Epithelial cell of umbilical artery (primary cell): ENCODE measurements at places on chromosomes 7 and 10. TPM values are rescaled to one million over a fixed set of nuclear protein-coding genes. Genes with fewer than 3 reads are reported as not detected.

The ADIRF gene
- total RNA-seq: 12.0 TPM in 1 of 2 replicates, not detected in the other

The CACNA2D1 gene
- total RNA-seq: 54.6 and 120 TPM in 2 replicates

The SFTPA1 gene
- not detected in 2 replicates for total RNA-seq

The PDE1C gene
- total RNA-seq: 3.6 and 4.7 TPM in 2 replicates

The NUTM2E gene
- total RNA-seq: under 0.01 TPM in 1 of 2 replicates, not detected in the other

The PTPRZ1 gene
- total RNA-seq: not detected in 2 replicates

The HOXA13 gene
- 0.65 and 2.1 TPM in 2 replicates for total RNA-seq

The CAMK2B gene
- total RNA-seq: 0.15 and 1.6 TPM in 2 replicates

The PDE6C gene
- total RNA-seq: not detected in 2 replicates

The TBX20 gene
- total RNA-seq: 0.15 and 0.97 TPM in 2 replicates
